Frontal cortex (tissue), 4 donors: ENCODE measurements at places on chromosomes 5 and 9. TPM values are rescaled to one million over a fixed set of nuclear protein-coding genes. Genes with fewer than 3 reads are reported as not detected.

DNA sequence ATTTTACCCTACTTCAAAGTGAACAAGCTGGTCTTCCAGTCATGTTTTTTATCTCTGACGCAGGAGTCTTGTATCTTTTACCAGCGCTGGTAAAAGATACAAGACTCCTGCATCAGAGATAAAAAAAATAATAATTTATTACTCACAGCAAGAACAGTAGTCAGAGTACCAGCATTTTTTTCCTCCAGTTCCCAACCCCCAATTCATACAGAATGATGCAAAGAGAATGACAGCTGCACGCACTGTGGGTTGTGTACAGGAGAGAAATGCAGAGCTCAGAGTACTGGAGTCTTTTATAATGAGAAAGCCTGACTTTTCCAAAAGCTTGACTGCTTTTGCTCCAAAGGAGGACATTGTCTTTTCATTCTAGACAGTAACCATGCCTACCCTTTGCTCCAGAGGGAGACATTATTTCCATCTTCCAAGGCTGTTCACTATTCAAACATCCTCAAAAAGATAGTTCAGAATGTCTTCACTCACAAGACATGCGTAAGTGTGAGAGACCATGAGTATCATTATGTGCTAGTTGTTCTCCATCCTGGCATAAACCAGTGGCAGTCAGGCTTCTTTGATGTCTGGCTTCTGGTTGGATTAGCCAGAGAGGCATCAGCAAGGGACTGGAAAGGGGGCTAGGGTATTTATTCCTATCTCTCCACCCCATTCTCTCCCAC is 14.3 kb upstream of the RANBP6 start:
- DNase-seq, result no peak

DNA sequence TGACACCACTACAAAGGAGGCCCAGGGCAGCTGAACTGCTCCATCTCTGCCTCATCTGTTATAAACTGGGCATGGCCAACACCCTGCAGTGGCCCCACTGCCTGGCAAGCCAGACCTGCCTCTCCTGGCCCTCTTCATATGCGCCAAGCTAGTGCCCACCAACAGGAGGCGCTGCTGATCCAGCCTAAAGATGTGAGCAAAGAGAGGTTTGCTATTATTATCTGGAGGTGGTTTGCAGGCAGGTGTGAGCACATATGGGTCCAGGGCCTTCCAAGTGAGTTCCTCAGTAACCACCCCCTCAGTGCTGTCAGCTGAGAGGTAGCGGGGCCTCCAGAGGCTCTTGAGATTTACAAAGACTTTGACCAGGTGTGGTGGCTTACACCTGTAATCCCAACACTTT is 232.2 kb downstream of the SYK start:
- no peak for DNase-seq

GRCh38 chr5:17413691-17414090 is 84.3 kb upstream of the TAF11L2 start:
- no peak for DNase-seq

The IL9 gene
- total RNA-seq, result not detected
